Activated effector memory CD4-positive, alpha-beta T cell treated with anti-CD3 and anti-CD28 coated beads, Interleukin-2, amount 50 U/mL, for 16 hours (primary cell): ENCODE measurements at places on chromosomes 2 and 18.

- no peak for DNase-seq
These were observed 730.0 kb downstream of the SOCS6 start for GRCh38 chr18:71018816-71019215.

- DNase-seq, result no peak
These were observed 34.8 kb upstream of the ASXL2 start for GRCh38 chr2:25912851-25913695.

DNA sequence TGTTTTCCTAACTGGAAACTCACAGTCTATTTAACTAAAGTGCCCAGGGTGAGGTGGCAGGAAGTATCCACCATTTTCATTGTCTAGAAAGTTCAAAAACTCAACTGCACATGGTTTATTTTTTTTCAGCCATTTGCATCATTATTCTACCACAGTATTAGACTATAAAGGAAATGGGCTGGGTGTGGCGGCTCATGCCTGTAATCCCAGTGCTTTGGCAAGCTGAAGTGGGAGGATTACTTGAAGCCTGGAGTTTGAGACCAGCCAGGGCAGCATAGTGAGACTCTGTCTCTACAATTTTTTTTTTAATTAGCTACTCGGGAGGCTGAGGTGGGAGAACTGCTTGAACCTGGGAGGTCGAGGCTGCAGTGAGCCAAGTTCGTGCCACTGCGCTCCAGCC, 213.8 kb downstream of the MYO3B start:
- no peak for DNase-seq

- no peak for DNase-seq
These were observed 1088.9 kb upstream of the PIK3C3 start for GRCh38 chr18:40866013-40866645.

DNA sequence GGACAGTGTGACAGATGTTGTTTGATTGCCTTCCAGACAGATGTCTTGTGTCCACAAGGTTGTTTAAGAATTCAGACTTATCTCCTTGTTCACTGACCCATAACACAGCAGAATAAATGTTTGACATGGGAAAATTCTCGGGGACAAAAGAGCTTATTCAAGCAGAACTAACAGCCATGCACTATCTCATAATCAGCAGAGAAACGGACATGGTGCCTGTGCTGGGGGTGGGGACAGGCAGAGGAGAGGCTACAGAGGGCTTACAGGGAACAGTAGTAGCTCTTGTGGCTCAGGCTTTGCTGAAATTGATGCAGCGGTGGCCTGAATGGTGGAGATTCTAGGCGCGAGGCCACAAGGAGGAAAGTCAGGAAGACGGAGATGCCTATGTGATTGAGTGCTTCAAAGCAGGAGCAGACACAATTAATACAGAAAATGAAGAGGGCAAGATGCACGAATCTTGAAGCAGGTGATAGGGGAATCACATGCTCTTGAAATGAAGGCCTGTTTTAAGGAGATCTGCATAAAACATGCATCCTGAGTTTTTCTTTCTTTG, 62.0 kb upstream of the CAB39 start:
- DNase-seq, result no peak

DNA sequence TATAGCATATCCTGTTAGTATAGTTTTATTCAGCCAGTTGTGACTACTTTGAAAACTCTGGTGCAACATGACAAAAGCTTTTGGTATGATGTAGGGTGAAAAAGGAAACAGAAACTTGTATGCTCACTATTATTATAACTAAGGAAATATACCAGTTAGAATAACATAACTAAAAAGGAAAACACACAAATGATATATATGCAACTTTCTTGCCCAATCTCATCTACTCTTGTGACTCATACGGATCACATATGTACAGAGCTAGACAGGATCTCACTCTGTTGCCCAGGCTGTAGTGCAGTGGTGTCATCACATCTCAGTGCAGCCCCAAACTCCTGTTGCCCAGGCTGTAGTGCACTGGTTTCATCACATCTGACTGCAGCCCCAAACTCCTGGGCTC, 12.4 kb upstream of the TLK1 start:
- no peak for DNase-seq

DNA sequence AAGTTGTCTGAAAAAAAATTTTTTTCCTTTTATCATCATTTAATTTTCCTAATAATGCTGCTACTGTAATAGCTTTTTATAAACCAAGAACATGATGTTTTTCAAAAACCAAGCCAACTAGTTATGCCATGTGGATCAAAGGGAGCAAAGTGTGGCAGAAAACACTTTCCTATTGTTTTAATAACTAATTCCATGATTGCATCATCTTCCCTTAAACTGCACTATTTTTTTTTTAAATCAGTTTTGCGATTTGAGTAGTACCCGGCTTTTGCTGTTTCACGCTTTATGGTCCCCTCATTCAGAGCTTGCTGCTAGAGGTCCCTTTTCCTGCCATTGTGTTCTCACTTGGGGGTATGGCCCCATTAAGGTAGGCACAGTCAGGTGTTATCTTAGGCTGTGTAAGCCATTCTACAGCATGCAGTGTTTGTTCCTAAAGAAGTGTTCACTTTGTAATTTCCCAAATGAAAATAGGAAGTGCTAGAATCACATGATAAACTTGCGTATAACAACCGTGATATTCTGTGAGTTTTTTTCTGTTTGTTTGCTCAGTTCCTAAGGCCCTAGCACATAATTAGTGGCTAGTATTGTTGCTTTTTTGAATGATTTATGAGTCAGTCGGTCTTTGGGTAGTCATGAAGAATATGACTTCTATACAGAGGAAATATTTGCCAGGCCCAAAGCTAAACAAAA, 225.8 kb downstream of the PTGR3 start:
- DNase-seq, result no peak

GRCh38 chr2:239522002-239522739, 121.4 kb upstream of the HDAC4 start:
- DNase-seq, result no peak

- no peak for DNase-seq
These were observed 397.1 kb upstream of the CDH20 start for GRCh38 chr18:60936101-60936500.

DNA sequence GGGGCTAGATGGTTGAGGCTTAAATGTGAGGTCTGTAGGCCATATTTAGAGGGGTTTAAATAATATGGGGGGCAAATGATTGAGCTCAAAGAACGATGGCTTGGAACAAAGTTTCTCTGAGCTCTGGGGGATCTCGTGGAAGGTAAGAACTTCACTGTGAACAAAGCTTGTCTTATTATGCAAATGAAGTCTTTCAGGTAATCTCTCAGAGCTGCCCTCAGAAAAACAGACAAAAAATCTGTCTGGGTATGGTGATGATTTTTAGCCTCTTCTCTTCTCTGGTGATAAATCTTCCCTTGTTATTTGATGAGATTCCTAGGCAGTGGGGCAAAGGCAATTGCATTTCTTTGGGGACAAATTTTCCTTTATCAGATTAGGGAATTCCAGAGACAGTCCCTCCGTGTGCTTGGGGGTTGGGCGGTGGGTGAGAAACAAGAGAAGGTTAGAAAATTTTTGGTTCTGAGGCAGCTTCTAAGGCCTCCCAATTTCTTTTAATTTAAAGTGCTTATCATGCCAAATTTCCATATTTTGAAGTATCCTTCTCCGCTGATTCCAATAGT, 760.4 kb downstream of the TSN start:
- no peak for DNase-seq

- DNase-seq, result no peak
These were observed 20.1 kb upstream of the SLC39A10 start for GRCh38 chr2:195636890-195637289.

DNA sequence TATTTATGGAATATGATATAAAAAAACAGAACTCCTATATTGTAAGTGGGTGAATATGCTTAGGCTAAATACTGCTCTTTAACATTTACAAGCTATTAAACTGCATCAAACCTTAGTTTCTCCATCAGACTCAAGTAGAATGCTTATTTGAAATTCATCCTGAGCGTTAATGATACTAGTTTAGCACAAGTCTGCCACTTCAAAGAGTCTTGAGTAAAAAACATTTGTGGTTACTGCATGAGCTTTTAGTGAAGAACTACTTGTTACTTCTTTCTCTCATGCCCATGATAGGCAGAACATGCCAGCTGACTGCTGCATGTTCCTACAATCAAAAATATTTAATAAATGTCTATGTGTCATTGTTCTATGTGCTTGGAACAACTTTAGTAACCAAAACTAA, 12.1 kb downstream of the YES1 start:
- DNase-seq, result no peak

DNA sequence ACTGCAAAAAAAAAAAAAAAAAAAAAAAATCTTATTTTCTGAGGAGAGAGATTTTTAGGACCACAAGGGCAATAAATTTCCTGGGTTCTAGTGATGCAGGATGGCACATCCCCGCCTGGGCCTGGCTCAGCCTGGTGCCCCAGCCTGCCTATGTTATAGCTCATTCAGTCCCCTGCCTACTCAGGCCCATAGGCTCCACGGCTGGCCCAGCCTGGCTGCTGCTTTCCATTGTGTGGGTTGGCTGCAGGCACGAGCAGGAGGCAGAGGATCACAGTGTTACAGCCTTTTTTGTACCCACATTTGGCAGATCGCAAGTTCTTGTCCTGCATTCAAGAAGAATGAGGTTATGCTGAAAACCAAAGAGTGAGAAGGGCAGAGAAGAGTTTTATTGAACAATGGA, 2.8 kb upstream of the SULT6B1 start:
- DNase-seq, result no peak

GRCh38 chr2:152693033-152693432, 24.2 kb downstream of the PRPF40A start:
- no peak for DNase-seq

DNA sequence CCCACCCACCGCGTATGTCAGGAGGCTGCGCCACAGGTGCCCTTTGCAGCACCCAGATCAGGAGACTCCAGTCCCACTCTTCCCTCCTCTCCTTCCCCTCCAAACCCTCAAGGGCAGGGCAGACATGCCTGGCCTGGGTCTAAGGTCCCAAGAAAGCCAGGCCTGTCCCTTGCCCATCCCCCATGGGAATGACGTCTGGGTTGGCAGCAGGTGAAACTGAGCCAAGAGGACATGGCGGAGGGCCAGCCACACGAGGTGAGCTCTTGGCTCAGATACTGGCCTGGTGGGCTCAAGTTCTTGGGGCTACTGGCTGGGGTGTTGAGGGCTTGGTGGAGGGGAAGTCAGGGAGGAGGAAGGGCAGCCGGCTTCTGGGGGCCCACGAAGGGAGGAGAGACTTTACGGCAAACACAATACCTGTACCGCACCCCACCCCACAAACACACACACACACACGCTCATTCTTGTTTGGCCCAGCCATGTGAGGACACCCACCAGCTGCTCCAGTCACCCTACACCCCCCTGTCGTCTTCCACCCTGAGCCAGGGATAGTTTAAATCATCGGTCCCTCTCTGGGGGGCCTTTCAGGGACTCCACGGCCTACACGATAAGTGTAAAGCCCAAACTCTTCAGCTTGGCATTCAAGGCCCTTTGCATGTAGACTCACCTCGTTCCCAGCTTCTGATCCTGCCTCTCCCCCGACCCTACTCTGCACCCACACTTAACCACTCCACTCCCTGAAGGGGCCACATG, 24.1 kb upstream of the TNS1 start:
- peak; percentile 53 for DNase-seq

DNA sequence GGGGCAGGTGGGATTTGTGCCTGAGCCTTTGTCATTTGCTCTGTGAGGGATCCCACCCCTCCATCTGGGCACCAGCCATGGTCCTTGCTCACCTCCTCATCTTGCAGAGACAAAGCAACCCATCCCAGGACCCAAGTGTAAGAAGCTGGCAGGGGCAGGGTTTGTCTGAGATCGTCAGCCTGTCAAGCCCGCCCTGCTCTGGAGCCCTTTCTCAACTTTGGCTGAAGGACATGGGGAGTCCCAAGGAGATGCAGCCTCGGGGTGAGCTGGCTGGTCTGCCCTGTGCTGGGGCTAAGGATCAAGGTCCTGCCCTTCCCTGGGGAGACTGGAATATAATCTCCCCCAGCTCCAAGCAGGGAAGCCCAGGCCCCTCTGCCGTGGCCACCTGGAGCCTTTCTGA, 86.0 kb downstream of the CAPN13 start:
- peak; percentile 41 for DNase-seq

DNA sequence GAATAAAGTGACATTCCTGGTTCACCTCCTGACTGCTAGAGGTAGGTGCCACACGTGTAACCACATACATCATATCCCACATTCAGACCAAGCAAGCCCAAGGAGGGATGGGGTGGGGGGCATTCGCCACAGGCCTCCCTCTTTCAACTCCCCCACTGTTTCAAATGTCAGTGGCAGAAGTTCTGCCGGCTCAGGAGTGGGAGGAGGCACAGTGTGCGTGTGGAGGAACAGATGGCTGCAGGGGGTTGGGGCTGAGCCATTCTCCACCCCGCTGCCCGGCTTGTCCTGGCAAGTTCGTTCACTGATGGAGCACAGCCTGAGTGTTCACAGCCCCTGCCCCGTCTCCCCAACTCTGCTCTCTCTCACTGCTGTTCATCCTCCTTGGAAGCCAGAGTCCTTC, 75.4 kb upstream of the TANC1 start:
- DNase-seq, result no peak

DNA sequence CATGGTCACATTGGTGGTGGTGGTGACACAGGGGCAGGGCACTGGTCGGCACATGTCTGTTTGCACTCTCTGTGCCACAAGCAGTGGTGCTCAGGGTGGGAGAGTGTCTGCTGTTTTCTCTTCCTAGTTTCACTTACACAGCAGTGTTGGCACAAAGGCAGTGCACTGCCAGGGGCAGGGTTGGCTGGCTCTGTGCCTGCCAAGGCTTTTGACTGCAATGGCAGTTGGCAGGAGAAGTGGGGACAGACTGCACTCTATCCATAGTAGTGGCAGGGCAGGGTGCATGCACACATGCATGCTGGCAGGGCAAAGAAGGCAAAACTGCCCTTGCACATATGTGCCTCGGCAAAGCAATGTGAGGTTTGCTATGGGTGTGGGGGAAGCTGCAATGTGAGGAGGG, 635.9 kb downstream of the SUCLG1 start:
- DNase-seq, result no peak

GRCh38 chr2:23436346-23437098, 51.5 kb downstream of the KLHL29 start:
- DNase-seq, result no peak

- DNase-seq, result no peak
These were observed 6.7 kb upstream of the TNP1 start for GRCh38 chr2:216866515-216867095.

- DNase-seq, result peak; percentile 87
These were observed 1.7 kb upstream of the POLR2D start for GRCh38 chr2:127859712-127860085.

- no peak for DNase-seq
These were observed 4.6 kb downstream of the DYSF start for GRCh38 chr2:71457923-71458322.

- no peak for DNase-seq
These were observed 13.5 kb upstream of the NPC1 start for GRCh38 chr18:23599809-23600208.

DNA sequence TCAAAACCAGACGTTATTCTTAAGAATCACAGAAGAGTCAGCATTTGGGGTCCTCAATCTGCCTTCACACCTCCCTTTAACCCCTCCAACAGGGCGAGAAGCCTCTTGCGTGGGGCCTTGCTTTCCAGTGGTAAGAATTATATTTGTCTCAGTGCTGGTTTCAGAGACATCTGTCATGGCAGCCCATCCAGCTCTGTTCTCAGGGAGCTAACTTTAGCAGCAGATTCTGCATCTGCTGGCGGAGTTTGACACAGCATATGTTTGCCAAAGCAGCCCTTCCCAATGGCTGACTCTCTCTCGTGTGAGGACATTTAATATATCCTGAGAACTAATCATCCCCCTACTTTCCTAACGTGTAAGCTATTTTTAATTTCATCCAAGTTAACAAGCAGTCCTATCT, 91.5 kb upstream of the BCL11A start:
- DNase-seq, result no peak
